ENCODE measurements at places on chromosomes 4 and X. TPM values are rescaled to one million over a fixed set of nuclear protein-coding genes. Genes with fewer than 3 reads are reported as not detected.

The DDX60 gene
- 60.5 TPM for total RNA-seq

The VEGFC gene
- total RNA-seq: 1.3 TPM

The PLAC1 gene
- 0.24 TPM for total RNA-seq

The GAB1 gene
- total RNA-seq: 6.9 TPM

- no peak overlapping the region for H3K27ac ChIP-seq
- H3K36me3 ChIP-seq: no peaks in the 10 kb centered on the region
- no peaks in the 10 kb centered on the region for H3K27me3 ChIP-seq
- no peaks in the 10 kb centered on the region for H3K4me1 ChIP-seq
Observed at GRCh38 chr4:75549019-75549418, 6.8 kb upstream of the ODAPH start.

DNA sequence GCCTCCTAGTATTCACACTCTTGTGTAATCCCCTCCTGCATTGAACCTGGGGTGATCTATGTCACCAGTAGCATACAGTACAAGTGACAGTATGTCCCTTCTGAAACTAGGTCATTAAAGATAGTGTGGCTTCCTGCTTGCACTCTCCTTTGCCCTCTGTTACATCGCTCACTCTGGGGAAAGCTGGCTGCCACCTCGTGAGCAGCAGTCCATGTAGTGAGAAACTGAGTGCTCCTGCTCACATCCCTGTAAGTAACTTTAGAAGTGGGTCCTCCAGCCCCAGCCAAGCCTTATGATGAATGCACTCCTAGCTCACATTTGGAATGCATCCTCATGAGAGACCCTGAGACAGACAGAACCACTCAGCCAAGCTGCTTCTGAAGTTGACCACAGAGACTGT, 89.8 kb upstream of the TNIP3 start:
- H3K27me3 ChIP-seq: no peaks in the 10 kb centered on the region
- no peak overlapping the region for H3K27ac ChIP-seq
- no peaks in the 10 kb centered on the region for H3K4me1 ChIP-seq
- DNase-seq: no peak

All from thymus (tissue), 14 donors.